Mammary epithelial cell (primary cell): ENCODE measurements at places on chromosomes 5 and 9. TPM values are rescaled to one million over a fixed set of nuclear protein-coding genes. Genes with fewer than 3 reads are reported as not detected.

- no peak for DNase-seq
Measured at GRCh38 chr5:14006823-14007520, 62.5 kb upstream of the DNAH5 start.

PCDHB7 gene
- 0.01 TPM for polyA plus RNA-seq

DNA sequence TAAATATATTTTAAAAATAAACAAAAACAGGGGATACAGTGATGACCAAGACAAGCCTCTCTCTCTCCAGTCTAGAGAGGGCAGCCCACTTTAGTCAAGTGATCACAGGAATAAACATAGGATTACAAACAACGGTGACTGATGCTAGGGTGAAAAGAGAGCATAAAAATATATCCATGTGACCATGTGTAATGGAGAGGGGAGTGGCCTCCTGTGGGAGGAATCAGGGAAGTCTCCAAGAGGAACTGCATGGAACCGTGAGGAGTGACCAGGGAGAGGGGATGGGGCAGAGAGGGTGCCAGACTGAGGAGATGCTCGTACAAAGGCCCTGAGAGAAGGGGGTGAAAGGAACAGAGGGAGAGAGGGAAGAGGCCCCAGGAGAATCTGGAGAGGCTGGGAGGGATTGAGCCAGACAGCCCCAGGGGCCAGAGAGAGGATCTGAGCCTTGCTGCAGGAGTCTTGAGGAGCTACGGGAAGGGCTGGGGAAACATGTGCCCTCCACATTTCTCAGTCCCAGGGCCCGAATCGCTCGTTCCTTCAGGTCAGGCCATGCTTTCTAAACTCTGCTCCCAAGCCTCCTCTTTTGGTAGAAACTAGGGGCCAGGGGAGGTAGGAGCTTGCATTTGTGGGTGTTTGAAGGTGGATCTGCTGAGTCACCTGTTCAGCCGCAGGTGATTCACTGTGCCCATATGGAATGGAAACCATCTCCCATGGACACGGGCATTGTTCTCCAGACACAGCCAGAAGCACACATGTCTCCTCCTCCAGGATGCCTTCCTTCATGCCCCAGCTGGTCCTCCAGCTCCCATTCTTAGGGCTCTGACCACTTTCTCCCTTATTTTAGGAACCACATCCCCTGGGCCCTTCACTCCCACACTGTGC, 63.8 kb downstream of the PAX5 start:
- DNase-seq, result peak; percentile 58

- DNase-seq, result no peak
Measured at GRCh38 chr5:158669275-158669674, 430.4 kb downstream of the EBF1 start.

DNA sequence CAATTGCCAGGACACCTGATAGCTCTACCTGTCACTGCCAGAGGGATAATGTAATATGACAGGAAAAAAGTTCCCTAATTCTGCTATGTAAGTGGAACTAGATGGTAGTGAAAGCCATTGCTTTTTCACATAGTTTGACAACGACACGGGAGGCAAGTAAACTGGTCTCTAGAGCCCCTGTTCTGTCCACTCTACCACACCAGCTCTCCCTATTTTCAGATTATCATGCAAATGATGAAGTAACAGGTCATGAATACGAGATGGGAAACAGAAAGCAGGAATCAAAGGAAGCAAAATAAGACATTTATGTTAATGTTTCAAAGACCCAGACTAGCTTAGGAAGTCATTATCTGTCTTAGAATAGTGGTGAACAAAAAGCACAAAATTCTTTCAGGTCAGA, 56.2 kb downstream of the TAF11L14 start:
- no peak for DNase-seq

DNA sequence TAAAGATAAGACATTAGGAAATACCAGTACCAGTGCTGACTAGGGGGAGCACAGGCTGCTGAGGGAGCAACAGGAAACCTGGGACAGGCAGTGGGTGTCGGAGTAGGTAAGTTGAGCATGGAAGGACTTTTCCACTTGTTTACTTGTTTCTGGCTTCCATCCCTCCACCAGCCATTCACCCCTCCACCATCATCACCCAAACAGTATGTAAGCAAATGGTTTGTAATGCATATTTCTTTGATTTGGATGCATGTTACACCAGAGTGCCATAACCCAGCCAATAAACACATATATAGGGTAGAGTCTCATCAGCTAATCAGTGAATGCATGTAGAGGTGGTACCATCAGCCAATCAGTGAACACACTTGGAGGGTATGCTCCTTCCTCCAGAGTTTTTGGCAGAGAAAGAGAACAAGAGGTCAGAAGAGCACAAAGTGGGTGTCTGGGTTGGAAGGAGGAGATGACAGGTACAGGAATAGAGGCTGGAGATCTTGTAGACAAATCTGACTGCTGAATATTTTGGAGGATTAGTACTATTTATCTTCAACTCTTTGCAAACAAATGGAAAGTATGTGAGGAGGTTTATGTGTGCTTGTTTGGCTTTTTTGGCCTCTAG, 37.7 kb upstream of the PDE8B start:
- no peak for DNase-seq

DNA sequence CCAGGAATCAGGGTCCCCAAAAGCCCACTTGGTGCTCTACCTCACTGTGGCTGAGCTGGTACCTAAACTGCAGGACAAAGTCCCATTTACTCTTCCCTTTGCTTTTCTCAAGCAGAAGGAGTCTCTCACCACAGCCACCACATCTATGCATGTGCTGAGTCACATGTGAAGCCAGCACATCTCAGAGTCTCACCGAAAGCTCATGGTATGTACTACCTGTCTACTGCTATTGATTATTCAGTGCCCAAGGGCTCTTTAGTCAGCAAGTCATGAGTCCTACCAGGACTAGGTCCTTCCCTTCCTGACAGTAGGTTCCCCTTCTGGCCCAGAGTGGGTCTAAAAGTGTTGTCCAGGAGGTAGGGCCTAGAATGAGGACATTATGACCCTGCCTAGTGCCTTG, 130.7 kb upstream of the NTRK2 start:
- DNase-seq, result peak; percentile 65

- DNase-seq, result no peak
Measured at GRCh38 chr5:74629326-74629725, 11.2 kb downstream of the ENC1 start.

NIM1K gene
- polyA plus RNA-seq, result 0.07 TPM

- no peak for DNase-seq
Measured at GRCh38 chr5:128870373-128870772, 94.9 kb upstream of the SLC27A6 start.

C1QTNF2 gene
- polyA plus RNA-seq, result 0.28 TPM

GRCh38 chr9:125074976-125075375, 68.4 kb downstream of the SCAI start:
- no peak for DNase-seq

DNA sequence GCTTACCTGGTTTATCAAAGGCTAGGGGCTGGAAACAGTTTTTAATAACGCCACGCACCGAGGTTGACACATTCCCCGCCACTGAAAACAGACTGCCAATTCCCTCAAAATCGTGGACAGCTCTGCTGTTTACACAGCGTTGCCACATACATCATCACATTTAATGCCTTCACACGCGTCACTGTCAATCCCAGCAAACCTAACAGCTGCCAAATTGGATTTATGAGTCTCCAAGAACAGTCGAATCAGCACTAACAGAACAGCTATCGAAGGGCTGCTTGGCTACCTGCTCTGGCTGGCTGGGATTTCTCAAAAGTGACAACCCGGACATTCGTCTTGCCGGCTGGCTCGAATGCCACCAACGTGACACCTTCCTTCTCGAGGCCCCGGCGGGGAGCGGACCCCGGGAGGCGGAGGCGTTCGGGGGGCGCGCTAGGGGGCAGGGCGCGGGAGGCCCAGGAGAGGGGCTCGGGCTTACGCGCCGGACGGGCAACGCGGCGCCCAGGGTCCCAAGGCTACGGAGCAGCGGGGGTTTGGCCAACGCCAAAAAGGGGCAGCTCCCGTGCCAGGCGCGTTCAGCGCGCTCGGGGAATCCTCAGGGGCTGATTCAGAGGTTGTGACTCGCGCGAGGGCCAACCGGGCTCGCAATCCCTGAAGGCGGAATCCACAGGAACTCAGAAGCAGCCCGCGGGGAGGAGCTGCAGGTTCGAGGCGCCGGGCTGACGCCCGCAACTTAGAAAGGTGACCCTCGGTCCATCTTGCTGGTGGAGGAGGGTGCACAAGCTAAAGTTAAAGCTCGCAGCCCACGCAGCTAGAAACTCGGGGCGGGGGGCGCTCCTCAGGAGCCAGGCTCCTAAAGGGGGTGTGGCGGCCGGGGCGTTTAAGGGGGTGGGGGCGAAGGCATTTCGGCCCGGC, 1.2 kb downstream of the CDC14B start:
- peak; percentile 43 for DNase-seq

QRFP gene
- polyA plus RNA-seq, result not detected

DNA sequence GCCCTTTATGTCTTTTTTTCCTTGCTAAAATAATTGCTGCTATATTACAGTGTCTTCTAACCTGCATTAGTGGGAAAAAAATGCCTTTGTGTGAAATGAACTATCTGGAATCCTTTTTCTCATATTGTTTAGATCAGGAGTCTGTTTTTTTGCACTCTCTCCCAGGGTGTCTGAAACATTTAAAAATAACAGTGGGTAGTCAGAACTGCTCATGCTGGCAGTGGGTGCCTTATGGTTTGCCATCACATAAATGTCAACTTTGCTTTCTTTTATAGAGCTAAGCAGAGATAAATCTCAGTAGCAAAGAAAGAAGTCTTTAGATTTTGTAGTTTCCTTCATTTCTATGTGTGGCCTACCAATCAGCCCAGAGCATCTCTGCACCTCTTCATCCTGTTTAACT, 347.8 kb upstream of the RGMB start:
- DNase-seq, result no peak

GRCh38 chr5:161278739-161279660, 267.5 kb downstream of the GABRB2 start:
- DNase-seq, result no peak

GRCh38 chr9:27722866-27723265, 149.6 kb upstream of the C9orf72 start:
- no peak for DNase-seq

FAM151B gene
- 0.17 TPM for polyA plus RNA-seq

GRCh38 chr9:104958751-104959150, 30.8 kb upstream of the ABCA1 start:
- no peak for DNase-seq

ERBIN gene
- 18.1 TPM for polyA plus RNA-seq

POLR3G gene
- polyA plus RNA-seq, result 14.4 TPM

C5orf58 gene
- polyA plus RNA-seq, result not detected

- DNase-seq, result no peak
Measured at GRCh38 chr9:112503170-112503569, 16.5 kb downstream of the KIAA1958 start.

GRCh38 chr5:105735704-105736103, 1935.0 kb downstream of the EFNA5 start:
- no peak for DNase-seq

DNA sequence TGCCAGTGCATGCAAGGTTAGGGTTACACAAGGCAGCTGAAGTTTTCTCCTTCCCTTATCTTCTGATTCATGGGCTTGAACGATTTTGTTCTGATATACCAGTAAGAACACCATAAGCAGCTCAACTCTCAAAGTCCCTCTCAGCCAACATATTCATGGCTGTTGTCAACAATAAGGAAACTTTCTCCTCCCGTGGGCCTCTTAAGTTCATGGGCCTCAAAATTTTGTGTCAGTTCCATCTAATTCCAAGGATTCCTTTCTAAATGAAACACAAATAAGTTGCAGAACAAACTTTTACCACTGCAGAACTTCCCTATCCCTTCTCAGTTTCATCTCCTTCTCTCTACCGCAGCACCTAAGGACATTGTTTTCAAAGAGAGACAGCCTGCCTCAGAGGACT, 23.6 kb upstream of the CAST start:
- no peak for DNase-seq

DNA sequence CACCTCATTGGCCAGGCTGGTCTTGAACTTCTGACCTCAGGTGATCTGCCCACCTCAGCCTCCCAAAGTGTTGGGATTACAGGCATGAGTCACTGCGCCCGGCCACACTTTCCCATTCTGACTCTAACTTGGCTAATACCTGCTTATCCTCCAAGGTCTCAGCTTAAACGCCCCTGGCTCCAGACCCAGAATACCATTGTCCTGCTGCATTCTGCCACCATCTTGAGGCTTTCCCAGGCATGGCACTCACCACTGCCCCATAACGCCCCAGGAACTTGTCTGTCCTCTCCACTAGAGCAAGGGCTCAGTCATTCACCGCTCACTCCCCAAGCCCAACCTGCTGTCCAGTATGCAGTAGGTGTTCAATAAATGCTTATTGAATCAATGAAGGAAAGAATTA, 39.8 kb downstream of the CAMK2A start:
- DNase-seq, result no peak

- DNase-seq, result no peak
Measured at GRCh38 chr9:124205686-124206352, 51.9 kb upstream of the NEK6 start.

FOXD4L5 gene
- polyA plus RNA-seq, result 0.02 TPM

C7 gene
- not detected for polyA plus RNA-seq

HK3 gene
- 0.22 TPM for polyA plus RNA-seq

- DNase-seq, result no peak
Measured at GRCh38 chr9:112396416-112396815, 16.5 kb downstream of the HSDL2 start.

FBP2 gene
- polyA plus RNA-seq, result not detected

- DNase-seq, result no peak
Measured at GRCh38 chr5:76571559-76571958, 51.6 kb downstream of the F2RL2 start.

GRCh38 chr5:51651889-51652288, 268.6 kb downstream of the ISL1 start:
- DNase-seq, result peak; percentile 44

DNA sequence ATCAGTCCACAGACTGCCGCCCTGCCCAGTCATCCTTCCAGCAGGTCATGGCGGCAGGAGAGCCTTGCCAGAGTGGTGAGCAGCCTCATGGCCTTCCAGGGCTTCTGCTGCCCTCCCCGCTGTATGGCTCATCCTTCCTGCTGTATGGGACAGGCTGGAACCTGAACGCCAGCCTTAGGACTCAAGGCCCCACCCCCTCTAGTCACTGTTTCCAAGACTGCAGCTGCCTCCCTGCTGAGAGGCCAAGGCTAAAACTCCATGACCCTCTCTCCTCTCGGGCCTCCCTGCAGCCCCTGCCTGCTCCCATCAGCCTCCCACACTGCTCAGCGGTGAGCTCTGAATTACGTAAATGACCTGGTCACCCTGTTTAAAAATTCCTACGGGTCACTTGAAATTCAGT, 227.5 kb downstream of the AGTPBP1 start:
- DNase-seq, result peak; percentile 75

GDA gene
- polyA plus RNA-seq, result 0.01 TPM

- DNase-seq, result peak; percentile 63
Measured at GRCh38 chr9:23850690-23851629, 24.9 kb upstream of the ELAVL2 start.

FREM1 gene
- polyA plus RNA-seq, result not detected

DNA sequence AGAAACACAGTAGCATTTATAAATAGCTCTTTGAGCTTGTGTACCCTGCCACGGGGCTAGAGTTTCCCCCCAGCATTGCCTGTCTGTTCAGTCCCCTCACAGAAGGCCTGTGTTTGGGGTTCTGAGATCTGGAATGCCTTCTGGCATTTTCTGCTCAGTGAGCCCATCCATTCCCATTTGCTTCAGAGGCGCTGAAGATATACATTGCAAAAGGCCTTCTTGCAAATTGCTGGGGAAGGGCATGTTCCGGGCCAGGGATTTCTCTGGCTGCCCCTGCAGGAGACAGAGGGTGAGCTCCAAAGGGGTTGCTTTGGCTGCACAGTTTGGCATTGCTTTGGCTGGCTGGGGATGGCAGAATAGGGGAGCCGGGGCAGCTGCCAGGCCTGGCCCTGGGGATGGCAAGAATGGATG, 308.4 kb downstream of the MSX2 start:
- DNase-seq, result no peak

IRGM gene
- polyA plus RNA-seq, result 0.03 TPM

- no peak for DNase-seq
Measured at GRCh38 chr9:106535439-106535838, 327.5 kb upstream of the ZNF462 start.
